Stimulated activated CD4-positive, alpha-beta T cell treated with anti-CD3 and anti-CD28 coated beads, Interleukin-1b, Interleukin-23, amount 100 ng/mL, for 1 hour (primary cell): ENCODE measurements at places on chromosomes 4 and X.

DNA sequence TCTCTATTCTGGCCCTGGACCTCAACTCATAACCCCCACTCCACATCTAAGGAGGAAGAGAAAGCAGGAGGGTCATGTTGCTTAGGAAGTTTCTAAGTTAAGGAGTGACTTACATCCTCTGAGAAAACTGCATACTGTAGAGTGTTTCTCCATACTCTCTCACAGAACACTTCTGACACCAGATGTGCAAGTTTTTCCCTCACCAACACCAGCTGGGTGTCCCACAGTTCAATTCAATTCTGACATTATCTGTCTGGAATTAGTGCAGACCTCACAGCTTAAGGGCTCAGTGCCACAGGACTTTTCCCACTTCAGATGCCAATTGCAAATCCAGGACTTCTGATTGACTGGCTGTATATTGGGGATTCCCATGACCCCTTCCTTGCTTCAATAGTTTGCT lies 89.0 kb upstream of the SFRP2 start:
- no peak for DNase-seq

GRCh38 chrX:152202886-152203285 lies 64.5 kb upstream of the MAGEA10 start:
- DNase-seq: no peak

DNA sequence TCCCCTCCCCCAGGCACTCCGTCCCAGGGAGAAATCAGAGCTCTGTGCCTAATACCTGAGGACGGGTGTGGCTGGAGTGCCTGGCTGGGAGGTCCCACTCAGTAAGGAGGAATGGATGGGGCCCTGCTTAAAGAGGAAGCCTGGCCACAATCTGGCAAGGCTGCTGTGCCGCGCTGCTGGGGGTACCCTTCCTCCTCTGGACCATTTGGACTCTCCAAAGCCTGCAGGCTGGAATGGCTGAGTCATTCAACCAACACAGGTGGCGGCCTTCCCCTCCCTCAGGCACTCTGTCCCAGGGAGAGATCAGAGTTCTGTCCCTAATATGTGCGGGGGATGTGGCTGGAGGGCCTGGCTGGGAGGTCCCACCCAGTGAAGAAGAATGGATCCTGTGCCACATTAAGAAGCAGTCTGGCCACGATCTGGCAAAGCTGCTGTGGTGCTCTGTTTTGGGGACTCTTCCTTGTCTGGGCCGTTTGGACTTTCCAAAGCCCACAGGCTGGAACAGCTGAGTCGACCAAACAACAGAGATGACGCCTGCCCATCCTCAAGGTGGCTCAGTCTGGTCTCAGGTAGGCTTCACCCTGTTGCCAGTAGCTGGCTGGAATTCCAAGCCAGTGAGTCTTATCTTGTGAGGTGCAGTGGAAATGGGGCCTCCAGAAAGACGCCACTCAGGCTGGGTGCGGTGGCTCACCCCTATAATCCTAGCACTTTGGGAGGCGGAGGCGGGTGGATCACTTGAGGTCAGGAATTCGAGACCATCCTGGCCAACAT lies 127.3 kb upstream of the HUWE1 start:
- DNase-seq: no peak

GRCh38 chrX:21155916-21156315 lies 218.3 kb upstream of the CNKSR2 start:
- DNase-seq: no peak

- no peak for DNase-seq
These were observed 7.7 kb upstream of the SLAIN2 start for GRCh38 chr4:48333587-48333986.

- no peak for DNase-seq
These were observed 2.7 kb upstream of the NUDT9 start for GRCh38 chr4:87419578-87420249.

GRCh38 chr4:158605393-158605792 lies 66.3 kb downstream of the C4orf46 start:
- DNase-seq: no peak

GRCh38 chrX:95919605-95920004 lies 765.0 kb upstream of the DIAPH2 start:
- no peak for DNase-seq

- DNase-seq: no peak
These were observed 265.4 kb downstream of the RAPGEF2 start for GRCh38 chr4:159368320-159368719.

DNA sequence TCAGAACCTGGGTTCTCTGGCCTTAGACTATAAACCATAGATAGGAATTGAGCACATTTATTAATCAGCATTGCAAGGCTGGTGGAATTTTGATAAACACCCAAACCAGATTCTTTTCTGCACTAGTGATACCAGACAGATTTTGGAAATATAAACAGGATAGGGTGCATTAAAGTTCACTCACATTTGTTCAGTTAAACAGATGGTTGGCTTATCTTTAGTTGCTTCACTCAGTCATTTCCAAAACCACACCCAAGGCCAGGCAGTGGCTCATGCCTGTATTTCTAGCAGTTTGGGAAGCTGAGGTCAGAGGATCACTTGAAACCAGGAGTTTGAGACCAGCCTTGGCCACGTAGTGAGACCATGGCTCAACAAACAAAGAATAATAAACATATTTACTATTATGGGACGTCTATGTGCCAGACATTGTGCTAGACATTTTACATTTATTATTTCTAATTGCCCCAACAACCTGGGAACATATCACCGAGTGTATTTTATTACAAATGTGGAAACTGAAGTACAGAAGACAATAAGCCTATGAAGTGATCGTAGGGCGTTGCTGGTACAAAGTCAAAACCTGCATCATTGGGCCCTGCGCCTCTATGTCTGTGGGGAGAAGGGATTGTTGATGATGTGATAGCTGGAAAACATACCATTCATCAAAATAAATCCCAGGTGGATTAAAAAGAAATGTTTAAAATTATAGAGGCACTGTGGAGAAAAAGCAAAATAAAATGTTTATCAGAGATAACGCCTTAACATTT lies 15.0 kb downstream of the ADD1 start:
- DNase-seq: no peak
